ENCODE measurements at places on chromosomes 1 and 21.

DNA sequence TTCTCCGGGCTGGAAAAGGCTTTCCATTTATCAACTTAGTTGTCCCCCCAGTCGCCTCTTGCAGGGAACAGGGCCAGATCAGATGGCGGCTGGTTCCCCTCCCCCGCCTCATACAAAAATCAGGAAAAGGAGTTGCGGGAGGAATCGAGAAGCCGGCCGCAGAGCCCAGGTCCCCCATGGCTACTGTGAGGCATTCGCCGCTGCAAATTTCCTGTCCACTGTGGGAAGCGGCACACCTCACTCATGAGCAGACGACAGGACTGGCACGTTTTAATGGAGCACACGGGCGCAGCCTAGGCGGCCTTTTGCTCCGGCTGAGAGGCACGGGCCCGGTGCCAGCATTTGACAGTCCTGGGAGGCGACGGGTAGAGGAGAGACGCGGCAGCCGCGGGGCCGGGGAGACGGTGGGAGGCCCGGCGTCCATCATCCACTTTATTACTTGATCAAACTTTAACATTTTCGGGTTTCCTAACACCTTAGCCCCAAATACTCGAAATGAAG lies 1.1 kb downstream of the GNG4 start:
- DNase-seq: no peak

GRCh38 chr1:145960468-145961108 lies 2.8 kb upstream of the LIX1L start:
- DNase-seq: no peak

DNA sequence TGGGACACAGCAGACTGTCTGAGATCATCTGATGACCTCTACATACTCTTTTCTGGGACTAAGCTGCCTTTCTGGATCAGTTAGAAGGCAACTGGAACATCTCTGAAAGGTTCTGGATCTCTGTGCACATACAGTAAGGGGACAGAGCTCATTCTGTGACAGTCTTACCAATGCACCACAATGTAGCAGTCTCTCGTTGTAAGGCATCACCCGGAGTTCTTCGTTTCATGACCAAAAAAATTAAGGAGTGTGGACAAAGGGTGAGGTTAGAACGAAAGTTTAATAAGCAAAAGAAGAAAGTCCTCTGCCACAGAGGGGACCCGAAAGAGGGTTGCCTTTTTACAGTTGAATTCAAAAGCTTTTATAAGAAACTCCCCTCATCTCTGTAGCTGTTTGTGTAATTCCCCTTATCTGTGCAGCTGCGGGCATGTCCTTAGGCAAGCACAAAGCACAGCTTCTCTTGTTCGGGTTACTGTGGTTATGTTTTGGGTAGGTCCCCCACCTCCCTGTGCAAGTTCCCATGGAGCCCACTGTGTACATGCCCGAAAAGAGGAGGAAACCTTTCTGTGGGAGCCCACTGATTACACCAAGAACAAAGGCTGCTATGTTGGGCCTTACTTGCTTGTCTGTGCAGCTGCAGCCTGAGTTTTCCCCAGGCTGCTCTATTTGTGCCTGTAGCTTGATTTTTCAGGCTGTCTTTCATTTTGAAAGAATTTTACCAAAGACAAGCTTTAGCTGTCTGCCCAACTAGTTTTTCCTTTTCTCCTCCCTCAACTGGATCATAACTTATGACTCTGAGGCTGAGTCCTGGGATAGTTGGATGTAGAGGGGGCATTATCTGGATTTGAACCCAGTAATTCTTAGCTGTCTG lies 53.1 kb upstream of the CACNA1E start:
- no peak for DNase-seq

GRCh38 chr21:28212061-28212460 lies 780.6 kb downstream of the LTN1 start:
- no peak for DNase-seq

DNA sequence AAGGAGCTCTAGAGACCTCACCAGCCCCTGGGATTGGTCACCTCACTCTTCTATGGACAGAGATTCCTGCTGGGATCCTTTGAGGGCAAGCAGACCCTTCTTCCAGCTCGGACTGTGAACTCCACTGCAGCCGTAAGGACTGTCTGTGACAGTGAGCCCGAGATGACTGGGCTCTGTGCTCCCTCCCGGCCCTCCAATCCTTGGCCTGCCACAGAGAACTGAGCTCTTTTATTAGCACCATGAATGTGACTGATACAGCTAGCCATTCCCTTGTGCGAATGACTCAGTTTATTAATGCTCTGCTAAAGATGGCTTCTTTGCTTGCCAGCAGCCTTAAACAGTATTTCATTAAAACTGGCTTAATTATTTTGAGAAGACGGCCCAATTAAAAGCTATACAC lies 194.6 kb upstream of the LMO4 start:
- no peak for DNase-seq

GRCh38 chr1:155005076-155006011 lies 2.7 kb downstream of the ZBTB7B start:
- no peak for DNase-seq

- no peak for DNase-seq
Observed at GRCh38 chr1:212235857-212236256, 49.4 kb upstream of the PPP2R5A start.

GRCh38 chr1:82441402-82441801 lies 640.7 kb downstream of the ADGRL2 start:
- no peak for DNase-seq

DNA sequence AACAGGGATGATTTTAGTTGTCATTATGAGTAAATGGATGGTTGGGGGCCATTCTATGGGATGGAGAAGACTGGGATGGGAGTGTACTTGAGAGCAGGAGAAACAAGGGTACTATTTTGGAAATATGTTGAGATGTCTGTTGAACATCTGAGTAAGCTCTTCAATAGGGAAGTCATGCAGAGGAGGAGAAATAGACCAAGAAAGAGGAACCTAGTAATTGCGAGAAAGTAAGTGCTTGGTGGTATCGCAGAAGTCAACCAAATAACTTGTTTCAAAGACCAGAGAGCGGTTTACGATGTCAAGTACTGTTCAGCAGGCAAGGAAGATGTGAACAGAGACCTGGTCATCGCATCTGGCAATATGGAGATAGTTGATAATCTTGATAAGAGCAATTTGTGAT lies 22.4 kb upstream of the CHRM3 start:
- DNase-seq: no peak

DNA sequence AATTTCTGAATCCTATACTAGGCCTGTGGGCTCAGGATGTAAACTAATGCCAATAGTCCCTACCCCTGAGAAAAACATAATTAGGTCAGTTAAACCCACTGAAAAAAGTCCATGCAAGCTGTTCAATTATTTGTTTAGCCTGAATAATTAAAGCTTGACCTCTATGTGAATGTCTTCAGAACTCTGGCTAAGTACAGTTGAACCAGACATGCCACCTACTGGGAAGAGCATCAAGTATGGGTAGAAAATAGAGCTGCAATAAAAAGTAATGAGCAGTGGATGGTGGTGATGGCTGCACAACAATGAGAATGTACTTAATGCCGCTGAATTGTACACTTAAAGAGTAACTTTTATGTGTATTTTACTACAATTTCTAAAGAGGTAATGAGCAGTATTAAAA lies 23.6 kb upstream of the SLC19A2 start:
- no peak for DNase-seq

GRCh38 chr1:87765681-87766070 lies 437.0 kb downstream of the LMO4 start:
- no peak for DNase-seq

- no peak for DNase-seq
Observed at GRCh38 chr1:200837931-200838571, 34.7 kb upstream of the GPR25 start.

DNA sequence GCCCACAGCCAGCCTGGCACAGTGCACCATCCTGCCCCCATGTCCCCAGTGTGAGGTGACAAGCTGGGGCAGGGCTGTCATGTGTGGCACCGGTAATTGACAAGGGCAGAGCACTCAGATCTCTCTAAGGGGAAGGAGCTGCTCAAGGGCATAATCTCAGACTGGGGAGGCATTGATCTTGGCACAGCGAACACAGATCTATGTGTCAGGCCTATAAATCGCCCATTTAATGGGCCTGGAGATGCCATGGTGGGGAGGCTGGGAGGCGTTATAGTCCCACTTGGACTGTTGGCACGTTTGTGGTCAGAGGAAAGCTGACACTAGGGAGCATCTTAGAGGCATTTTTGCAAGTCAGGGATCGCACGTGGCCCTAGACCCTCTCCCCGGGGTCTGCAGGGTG lies 594.1 kb downstream of the PTPRU start:
- no peak for DNase-seq

GRCh38 chr1:206508956-206509355 lies 1.6 kb downstream of the RASSF5 start:
- no peak for DNase-seq

DNA sequence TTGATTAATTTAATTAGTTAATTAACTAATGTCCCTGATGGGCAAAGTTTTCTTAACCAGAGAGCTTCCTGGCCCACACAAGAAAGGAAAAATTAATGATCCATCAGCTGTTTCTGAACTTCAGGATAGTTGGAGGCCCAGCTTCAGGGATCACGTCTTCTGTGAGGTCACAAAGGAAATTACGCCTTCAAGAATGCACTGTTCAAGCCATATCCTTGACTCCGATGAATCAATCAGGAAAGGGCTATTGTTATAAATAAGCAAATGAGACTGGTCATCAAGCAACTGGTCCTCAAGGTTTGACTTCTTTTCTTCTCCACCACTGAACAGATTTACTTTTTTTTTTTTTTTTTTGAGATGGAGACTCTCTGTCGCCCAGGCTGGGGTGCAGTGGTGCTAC lies 40.6 kb downstream of the TCP10L start:
- no peak for DNase-seq

DNA sequence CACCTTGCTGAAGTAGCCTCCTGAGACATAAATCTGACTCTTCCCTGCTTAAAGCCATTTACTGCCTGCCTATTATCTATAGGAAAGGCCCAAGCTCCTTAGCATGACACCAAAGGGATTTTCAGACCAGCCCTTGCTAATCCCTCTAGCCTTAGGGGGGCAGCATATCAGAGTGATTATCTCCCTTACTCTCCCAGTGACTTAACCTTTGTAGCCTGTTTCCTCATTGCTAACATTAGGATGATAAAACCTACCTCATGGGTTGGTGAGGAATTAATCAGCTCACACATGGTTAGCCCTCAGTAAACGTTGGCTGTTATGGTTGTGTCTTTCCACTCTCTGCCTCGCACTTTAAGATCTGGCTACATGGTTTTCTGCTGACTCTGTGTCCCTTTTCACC lies 70.1 kb downstream of the ROR1 start:
- no peak for DNase-seq

DNA sequence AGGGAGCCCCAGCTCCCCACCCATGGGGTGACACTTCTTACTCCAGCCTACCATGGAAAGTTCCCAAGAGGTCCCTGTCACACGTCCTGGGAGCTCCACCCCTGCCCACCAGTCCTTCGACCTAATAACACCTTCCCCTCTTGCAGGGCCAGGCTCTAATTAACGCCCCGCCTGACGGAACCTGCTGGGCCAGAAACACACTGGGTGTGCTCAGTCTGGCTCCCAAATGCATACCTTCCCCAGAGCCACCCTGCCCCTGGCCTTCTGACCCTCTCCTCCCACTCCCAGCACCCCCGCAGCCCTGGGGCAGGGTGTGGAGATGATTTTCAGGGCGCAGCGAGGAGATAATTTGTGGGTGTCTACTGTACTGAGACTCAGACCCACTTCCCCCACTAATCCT lies 20.6 kb downstream of the PGLYRP3 start:
- no peak for DNase-seq

- no peak for DNase-seq
Observed at GRCh38 chr1:212689196-212689725, 10.4 kb downstream of the BATF3 start.

DNA sequence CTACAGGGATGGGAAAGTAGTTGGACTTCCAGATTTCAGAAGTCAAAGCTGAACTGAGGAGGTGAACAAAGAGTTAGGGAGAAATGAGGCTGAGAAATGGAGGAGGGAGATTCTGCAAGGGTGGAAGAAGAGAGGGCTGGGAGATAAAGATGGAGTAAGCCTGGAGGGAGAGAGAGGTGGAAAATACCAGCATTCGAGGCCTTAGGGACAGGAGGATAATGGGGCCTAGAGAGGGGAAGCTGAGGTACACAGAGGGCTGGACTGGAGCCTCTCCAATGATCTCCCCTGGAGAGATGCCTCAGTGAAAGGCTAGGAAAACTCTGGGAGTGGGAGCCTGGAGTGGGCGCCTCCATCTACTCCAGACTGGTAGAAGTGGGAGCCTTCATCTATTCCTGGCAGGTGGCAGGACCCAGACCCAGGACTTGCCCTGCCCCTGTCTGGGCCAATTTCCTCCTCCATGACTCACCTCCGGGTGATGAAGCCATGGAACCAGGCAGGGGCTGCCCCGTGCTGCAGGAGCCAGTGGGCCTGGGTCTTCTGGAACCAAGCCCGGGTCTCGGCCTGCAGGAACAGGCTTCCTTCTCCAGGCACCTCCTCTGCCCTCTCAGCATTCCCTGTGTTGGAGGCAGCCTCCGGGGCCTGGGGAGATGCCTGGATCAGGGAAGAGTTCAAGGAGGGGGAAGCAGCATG lies 1.9 kb downstream of the SH2D2A start:
- no peak for DNase-seq

- no peak for DNase-seq
Observed at GRCh38 chr21:14918527-14918926, 146.3 kb downstream of the NRIP1 start.

DNA sequence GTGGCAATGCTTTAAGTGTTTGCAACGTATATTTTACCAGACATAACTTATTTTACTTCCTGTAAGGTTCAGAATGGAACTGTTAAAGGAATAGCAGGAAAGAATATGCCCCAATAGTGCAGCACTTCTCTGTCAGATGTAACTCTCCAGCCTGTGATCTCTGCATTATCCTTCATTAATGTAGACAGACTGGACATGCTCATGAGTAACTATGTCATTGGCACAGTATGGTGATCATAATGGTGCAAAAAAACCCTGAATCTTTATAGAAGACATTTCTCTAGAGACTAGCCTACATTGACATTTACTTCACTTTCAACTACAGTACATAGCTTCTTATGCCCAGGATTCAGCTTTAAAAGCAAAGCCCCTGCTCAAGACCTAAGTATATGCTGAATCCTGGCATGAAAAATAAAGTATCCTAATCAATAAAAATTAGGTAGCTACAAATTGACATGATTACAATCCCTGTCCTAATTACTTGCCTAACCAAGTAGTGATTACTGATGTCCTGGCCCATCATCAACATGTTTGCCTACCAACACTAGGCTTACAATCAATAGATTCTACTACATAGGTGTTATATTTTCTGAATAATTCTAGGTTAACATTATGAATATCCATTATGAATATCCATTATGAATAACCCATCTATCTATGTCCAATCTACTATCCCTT lies 13.9 kb downstream of the COX20 start:
- no peak for DNase-seq

- no peak for DNase-seq
Observed at GRCh38 chr1:11485191-11485590, 6.2 kb downstream of the DISP3 start.

DNA sequence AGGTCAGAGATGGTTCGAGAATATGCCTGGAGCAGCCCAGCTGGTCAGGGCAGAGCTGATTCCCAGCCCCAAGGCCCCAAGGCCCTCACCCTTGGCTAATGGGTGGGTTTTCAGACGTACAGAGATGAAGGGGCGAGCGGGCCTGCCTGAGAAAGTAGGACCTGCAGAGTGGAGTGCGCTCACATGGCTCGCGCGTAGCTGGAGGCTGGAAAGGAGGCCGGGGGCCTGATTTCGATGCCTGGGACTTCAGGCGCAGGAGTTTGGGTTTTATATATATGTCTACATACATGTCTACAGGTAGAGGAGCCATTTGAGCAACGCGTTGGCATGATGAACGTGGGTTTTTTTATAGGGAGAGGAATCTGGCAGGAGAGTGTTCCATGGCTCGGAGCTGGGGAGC lies 8.9 kb downstream of the COQ8A start:
- DNase-seq: no peak
